ENCODE measurements at places on chromosomes 13 and 19.
A peak's percentile ranks its signal among the peaks of the same experiment; 100 is the strongest.

DNA sequence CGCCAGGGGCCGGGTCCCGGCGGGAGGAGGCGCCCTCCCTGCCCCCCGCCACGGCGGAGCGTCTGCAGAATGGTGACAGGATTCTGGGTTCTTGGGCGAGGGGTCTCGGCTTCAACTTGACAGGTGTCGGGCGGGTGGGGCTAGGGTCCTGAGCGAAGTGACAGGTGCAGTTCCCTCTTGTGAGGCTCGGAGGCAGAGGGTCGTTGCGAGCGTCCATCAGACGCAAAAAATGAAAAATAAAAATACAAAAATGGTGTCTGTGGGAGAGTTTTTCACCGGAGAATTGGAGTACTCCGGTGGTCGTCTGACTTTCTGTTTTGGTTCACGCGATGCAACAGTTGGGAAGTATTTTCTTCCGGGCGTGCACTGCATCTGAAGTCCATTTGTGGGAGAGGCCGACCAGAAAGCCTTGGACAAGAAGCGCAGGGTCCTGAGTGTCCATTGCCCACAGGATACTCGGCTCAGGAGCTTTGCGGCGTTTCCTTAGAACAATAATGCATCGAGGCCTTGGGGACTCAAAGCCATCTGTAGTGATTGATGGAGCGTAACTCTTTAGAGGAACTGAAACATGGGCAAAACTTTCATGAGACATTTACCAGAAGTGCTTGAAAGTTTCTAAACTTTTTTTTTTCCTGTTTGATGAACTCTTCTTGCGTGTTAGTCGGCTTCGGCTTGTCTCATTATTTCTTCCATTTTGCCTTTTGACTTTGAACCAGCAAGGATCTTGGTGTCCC is 759 bp downstream of the RB1 start:
- no peak for DNase-seq

DNA sequence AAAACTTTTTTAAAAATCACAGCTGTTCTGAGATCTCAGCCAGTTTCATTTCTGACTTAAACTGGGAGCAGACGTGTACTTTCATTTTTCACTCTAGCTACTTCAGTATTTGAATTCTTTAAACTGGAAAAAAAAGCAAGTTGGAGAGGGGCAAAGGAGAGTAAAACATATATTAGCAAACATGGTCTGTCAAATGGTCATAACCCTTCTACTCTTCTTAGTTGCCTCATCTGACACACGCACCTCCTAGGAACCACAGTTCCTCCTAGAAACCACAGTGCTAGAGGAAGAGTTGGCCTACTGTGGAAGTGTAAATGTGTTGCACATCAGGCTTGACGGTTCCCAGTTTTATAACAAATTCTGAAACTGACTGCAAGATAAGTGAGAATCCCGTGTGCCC is 47.2 kb downstream of the TM9SF2 start:
- no peak for DNase-seq

- DNase-seq: no peak
Observed at GRCh38 chr13:64871742-64872141, 2358.4 kb downstream of the PCDH9 start.

GRCh38 chr19:10927730-10928562 is 493 bp downstream of the YIPF2 start:
- no peak for DNase-seq

- DNase-seq: no peak
Observed at GRCh38 chr19:19031891-19032290, 1.4 kb downstream of the SUGP2 start.

DNA sequence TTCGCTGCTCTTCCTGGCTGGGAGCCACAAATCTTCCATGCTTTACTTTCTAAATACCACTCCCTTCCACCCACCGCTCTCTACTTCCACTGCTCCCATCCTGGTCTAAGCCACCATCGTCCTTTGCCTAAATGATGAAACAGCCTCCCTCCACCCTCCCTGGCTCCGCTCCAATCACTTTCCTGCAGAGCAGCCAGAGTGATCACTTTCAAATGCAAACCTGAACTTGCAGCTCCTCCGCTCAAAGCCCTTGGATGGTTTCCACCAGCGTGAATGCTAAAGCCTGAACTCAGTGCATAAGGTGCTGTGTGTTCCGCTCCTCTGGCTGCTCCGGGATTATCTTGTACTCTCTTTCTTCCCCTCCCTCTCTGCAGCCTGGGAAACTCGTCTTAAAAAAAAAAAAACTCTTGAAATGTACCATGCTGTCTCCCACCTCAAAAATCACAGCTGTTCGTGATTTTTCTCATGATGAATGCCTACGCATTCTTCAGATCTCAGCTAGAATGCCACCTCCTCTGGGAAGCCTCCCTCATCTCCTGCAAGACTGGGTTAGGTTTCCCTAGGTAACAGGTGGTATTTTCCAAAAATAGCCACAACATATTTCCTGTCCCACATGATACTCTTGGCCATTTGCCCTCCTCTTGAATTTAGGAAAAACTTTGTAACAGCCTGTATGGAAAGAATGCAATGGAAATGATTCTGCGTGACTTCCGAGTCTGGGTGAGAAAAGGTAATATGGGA is 3.7 kb upstream of the SIN3B start:
- peak; percentile 13 for DNase-seq

GRCh38 chr13:70792121-70792520 is 683.9 kb upstream of the KLHL1 start:
- DNase-seq: no peak

- no peak for DNase-seq
Observed at GRCh38 chr13:22120646-22121045, 449.8 kb downstream of the FGF9 start.

DNA sequence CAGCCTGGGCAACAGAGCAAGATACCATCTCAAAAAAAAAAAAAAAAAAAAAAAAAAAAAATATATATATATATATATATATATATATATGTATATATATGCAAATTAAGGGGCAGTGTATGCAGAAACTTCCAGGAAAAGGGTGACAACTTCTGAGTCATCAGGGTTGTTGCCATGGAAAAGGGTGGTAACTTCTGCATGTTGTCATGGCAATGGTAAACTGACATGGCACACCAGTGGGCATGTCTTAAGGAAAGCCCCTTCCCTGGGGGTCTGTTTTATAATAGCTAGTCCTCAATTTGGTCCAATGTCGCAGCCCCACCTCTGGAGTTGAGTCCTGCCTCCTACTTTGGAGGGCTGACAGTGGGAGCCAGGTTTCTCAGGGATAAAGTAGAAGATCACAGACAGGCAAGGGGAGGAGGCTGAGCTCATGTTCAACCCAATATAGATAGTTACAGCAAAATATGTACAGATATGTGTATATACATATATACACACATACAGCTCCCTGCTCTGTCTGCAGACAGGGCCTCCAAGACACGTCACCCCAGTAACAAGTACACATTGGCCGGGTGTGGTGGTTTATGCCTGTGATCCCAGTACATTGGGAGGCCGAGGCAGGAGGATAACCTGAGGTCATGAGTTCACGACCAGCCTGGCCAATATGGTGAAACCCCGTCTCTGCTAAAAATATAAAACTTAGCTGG is 7.2 kb upstream of the FCHO1 start:
- DNase-seq: no peak

- no peak for DNase-seq
Observed at GRCh38 chr13:87677043-87677495, 5.9 kb downstream of the SLITRK5 start.

DNA sequence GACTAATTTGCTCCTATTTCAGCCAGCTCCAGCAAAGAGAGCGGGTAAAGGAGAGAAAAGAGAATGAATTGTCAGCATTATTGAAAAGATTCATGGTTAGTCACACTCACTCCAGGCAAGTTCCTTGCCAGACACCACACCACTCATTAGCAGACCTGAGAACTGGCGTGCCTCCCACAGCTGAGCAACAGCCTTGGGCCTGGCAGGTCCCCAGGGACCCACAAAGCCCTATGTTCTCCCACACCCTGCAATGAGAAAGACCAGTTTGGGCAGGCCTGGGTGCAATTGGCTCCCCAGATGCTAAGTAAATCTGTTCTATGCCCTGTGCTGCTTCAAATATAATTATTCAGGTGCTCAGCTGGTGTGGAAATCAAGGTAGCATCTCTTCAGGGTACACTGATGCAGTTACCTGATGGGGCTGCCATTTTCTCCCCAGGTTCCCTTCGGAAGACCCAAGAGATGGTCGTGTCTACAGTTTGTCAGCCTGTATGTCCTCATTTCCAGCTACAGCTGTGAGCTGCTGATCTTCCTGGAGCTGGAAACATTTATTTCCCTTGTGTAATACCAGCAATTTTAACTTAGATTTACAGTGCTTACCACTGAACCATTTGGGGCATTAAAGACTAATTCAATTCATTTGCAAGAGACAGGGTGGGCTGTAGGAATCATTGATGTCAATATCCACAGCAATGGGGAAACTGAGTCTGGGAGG is 405.0 kb downstream of the COG6 start:
- no peak for DNase-seq

GRCh38 chr13:105282406-105283285 is 1252.8 kb downstream of the EFNB2 start:
- no peak for DNase-seq

DNA sequence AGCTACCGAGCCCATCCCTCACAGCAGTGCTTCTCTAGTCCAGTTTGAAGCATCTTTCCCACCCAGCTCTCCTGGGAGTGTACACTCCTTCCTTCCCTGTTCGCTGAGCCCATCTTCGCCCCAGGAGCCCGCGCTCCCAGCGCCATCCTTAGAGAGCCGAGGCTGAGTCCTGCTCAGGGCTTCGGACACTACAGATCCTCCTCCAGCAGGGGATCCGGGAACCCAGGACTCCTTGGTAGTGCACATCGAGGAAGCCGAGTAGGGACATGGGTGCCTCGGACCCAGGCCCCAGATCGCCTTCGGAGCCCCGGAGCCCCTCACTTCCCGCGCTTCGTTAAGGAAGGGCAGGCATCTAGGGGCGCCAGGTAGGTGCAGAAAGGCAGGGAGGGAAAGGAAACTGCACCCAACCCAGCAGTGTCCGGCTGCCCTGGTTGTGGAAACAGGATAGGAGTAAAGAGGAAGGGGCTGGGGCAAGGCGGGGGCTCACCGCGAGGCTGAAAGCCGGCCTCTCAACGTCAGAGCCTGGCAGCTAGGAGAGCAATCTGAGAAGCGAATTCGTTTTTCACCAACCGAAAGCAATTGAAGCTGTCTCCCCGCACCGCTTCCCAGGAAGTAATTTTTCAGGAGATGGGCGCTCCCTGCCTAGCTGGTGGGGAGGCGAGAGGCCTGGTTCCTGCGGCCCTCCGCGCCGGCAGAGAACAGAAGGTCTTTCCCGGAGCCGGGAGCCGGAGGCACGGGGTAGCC is 1.0 kb downstream of the PDX1 start:
- no peak for DNase-seq

GRCh38 chr19:28130066-28130511 is 1082.9 kb downstream of the UQCRFS1 start:
- DNase-seq: no peak

DNA sequence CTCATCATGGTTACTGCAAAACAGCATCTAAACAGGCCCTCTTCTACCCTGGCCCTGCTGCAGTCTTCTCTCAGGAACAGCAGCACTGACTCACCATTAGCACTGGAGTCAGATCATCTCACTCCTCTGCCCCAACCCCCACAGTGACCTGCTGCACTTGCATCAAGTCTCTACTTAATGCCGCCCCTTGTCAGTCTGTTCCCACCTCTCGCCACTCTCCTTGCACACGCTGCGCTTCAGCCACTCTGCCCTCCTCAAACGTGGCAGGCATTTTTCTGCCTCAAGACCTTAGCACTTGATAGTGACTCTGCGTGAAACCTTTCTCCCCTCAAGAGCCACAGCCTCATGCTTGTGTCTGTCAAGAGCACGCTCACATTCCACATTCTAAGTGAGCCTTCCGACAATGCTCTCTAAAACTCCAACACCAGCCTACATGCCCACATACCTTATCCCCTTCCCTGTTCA is 22.1 kb downstream of the MIPEP start:
- DNase-seq: no peak

GRCh38 chr19:2353887-2354592 is 6.0 kb upstream of the TMPRSS9 start:
- DNase-seq: no peak

DNA sequence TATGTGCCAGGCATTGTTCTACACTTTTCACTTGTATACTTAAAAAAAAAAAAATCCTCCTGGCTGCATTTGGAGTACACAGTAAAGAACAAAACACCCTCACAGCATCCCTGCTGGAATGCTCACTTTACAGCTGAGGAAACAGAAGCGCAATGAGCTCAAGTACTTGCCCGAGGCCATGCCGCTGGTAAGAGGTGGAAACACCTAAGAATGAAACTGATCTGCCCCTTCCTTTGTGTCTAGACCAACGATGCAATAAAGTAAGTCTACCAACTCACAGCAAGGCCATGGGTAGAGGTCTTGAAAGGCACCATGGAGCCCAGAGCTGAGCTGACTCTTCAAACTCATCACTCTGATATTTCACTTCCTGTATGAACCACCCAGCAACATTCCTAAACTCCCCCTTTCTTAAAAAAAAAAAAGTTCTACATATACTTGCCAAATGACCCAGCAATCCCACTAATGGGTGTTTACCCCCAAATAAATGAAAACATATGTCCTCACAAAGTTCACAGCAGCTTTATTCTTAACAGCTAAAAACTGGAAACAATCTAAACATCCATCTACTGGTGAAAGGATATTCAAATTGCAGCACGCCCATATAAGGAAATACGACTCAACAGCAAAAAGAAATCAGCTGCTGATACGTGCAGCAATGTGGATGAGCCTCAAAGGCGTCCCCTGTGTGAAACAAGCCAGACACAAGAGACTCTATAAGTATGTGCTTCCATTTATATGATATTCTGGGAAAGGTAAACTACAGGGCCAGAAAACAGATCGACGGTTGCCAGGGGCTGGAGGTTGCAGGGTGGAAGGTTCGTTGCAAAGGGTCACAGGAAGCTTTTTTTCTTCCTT is 236.6 kb upstream of the MAB21L1 start:
- DNase-seq: no peak

DNA sequence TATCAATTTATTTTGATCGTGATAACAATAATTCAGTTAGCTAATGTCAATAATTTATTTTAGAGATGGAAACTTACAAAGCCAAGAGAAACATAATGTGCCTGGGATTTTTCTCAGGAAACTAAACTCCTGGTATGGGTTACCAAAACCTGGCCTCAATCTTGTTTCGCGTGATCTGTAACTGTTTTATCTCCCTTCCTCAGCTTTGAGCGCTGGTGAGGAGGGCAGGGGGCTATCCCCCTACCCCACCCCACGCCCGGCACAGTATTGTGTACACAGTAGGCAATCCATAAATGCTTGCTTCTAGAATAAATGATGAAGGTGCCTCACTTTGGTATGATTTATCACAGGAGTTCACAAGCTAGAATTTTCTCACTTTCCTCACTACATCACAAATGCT is 7.7 kb upstream of the DOCK9 start:
- no peak for DNase-seq
